Fibroblast of gingiva (primary cell): ENCODE measurements at places on chromosomes 7 and 10.

GRCh38 chr7:64867863-64868440 lies 35.1 kb upstream of the ZNF273 start:
- no peak for DNase-seq

DNA sequence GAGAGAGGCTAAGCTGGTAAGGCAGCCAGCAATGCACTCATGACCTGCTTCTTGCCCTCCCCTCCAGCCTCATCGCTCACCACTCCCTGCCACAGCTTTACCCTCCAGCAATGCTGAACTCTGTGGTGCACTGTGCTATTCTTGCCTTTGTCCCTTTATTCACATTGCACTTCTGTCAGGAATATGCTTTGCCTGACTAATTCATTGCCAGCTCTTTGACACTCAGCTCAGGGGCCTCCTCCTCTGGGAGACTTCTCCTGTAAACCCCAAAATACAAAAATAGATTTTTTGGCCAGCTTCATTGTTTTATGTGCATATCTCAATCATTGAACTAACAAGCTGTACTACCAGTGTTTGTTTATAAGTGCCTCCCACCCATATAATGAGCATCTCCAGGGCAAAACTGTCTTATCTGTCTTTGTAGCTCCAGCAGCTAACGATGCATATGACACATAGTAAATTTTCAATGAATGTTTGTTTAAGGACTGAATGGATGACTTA lies 8.2 kb downstream of the CNNM1 start:
- no peak for DNase-seq

DNA sequence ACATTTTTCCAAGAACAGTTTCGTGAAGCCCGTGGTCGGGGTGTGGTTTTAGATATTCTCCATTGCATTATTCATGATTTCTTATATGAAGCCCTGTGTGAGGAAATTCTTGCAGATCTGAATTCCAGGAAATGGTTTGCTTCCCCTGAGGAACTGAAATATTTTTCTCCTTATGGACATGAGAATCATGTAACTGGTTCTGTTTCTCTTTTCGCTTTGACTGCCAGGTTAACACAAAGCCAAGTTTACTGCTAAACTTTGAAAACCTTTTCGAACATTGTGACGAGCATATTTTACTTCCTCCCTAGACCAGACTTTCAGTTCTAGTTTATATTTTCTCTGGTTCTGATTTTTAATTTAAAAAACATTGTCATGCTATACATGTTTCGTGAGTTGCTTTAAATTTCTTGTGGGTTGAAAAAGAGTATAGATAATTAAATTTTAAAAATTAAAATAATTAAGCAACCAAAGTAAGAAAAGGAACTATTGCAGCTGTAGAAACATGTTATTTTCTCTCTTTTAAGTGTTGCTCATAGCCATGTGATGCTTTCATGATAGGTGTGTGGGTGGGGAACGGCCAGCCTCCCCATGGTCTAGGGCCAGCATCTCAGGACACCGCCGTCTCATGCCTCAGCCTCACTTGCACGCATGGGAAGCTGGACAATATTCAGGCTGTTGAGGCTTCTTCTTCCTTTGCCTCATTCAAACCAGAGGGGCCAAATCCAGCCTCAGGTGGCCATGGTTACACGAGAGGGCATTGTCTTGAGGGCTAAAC lies 97.1 kb downstream of the CREB5 start:
- DNase-seq, result no peak

DNA sequence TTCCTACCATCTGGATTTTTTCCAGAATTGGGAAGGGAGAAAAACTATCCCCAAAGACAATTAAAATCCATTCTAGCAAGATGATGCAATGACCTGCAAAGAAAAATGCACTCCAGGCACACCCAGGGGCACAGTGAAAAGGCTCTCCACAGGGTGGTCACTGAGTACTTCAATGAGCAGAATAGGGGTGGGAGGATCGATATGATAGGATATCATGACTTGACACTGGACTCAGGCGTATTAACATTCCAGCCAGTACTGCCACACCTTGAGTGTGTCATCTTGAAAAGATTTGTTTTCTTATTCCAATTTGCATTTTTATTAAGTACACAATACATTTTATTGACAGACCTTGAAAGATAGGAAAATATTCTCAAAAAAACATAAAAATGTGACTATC lies 132.2 kb downstream of the ZNF37A start:
- DNase-seq, result no peak

DNA sequence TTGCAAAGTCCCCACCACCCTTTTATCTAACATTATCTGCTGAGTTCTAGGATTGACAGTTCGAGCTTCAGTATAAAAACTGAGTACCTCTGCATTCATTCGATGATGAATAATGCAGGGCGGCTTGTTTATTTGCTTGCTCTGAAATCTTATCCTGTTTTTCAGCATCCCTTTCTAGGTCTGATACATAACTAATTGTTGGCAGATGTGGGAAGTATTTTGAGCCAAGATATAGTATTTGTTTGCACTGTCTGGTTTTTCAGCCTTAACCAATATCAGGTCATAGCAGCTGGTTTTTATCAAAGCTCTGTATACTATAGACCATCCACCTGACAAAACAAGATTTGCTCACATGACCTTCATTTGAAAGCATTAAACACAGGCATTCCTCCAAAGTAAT lies 161.4 kb downstream of the TFEC start:
- peak; percentile 60 for DNase-seq

DNA sequence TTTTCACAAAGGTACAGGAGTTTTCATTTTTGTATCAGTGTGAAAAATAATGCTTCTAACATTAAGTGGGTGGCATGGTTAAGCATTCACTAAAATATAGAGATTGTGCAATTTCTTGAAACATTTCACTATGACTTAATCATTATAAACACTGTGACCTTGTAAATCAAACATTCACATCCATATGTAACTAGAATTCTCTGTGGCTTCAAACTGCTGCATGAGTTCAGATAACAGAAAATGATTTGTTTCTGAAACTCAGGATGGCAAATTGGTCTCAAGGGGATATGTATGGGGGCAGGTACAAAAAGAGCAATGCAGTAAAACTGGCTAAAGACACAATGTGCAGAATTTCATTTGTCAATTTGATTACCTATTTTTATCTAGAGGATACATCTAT lies 3.8 kb downstream of the FAM133B start:
- DNase-seq, result peak; percentile 31

DNA sequence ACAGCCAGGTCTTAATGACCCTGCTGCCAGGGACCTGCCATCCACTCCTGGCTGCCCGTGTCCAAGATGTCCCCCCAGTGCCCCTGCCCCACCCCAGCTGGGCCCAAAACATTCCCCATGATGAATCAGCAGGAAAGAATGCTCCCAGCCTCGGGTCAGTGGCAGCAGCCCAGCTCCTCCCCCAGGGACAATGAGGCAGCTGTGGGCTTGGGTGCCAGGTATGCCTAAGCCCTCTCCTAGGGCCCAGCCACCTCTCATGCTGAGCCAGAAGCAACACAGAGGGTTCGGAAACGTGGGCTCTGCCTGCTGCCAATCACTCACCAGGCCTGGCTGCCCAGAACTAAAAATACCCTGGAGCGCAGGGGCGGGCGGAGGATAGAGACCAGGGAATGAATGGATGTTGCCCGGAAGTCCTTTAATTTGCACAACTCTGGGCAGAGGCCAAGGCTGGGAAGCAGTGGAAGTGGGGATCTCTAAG lies 1.5 kb upstream of the LOXL4 start:
- DNase-seq, result peak; percentile 86

GRCh38 chr7:132377015-132377414 lies 199.3 kb downstream of the PLXNA4 start:
- DNase-seq, result no peak

GRCh38 chr7:27300421-27300820 lies 57.8 kb downstream of the EVX1 start:
- DNase-seq, result no peak

DNA sequence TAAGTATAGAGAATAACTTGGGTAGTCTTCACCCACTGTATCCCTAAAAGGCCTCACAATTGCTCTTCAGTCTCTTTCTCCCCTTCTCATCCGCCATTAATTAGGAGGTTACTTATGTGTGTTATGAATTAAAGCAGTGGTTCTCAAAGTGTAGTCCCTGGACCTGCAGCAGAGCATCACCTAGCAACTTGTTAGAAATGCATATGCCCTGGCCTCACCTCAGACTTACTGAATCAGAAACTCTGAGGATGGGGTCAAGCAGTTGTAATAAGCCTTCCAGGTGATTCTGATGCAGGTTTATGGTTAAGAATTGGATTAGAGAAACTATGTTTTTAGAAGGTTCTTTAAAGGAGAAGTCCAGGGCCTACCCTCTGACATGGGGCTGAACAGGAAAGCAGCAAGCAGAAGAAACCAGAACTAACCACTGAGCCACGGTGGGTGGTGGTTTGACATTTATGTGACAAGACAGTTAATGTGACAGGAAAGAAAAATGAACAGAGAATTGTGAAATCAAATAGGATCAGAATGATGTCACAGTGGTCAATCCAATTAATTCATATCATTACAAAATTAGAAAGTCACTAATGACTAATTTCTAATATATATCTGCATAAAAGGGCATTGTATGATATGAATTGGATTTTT lies 37.6 kb downstream of the ENTPD1 start:
- DNase-seq, result no peak

DNA sequence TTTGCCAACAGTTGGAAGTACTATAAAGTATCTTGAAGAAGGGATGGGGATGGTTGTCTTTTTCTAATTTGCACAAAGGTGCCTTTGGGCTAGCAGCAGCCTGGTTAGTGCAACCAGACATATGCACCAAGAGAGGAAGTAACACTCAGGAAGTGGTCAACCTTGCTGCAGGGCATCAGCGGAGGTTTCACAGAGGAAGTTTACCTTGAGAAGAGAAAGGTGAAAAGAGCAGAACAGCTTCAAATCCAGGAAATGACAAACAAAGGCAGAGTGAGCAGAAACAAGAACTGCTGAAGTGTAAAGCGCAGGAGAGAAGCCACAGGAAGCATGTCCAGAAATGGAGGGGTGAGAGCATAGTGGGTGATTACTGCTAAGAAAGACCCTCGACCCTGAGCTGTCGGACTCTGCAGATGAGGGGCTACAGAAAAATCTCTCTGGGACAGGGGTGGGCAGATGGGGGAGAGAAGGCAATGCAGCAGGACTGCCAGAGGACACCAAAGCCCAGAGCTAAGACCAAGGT lies 66.9 kb downstream of the STK17A start:
- DNase-seq, result no peak

GRCh38 chr10:121231079-121231478 lies 367.2 kb downstream of the FGFR2 start:
- no peak for DNase-seq

- DNase-seq, result no peak
Observed at GRCh38 chr7:94382746-94383145, 11.9 kb upstream of the COL1A2 start.

DNA sequence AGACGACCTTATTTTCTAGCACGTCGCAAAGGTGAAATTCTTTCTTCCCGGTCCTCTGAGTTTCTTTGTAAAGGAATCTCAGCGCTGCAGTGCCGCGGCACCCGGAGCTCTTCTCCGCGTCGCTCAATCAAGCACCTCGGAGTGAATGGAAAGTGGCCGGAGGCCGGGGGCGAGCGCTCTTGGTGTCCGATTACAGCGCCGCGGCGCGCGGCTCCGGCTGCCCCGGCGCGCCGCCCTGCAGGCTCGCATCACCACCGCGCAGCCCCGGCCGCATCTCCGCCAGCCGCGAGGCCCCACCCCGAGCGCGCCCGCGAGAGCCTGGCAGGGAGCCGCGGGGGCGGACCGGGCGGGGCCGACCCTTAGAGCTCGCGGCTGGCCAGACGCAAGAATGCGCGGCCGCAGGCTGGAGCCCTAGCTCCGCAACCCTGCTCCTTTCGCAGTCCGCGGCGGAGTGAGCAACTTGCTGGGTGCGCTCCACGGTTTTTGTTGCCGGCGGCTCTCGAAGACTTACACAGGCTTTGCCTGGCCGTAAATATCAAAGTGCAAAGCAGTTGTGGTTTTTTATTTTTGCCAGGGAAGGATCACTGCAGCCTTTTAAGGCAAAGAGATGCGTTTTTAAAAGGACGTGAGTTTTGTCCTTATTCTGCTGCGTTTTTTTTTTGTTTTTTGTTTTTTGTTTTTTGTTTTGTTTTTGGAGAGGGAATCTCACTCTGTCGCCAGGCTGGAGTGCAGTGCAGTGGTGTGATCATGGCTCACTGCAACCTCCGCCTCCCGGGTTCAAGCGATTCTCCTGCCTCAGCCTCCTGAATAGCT lies at the start of gene SEMA3C:
Gene SEMA3C, minus strand, starts transcription at position 143 of the 813 bp plus-strand sequence. CDS start 2,270 bp downstream, outside the sequence.
- DNase-seq, result peak; percentile 96

- DNase-seq, result no peak
Observed at GRCh38 chr10:125633517-125633999, 49.4 kb downstream of the TEX36 start.

- DNase-seq, result peak; percentile 41
Observed at GRCh38 chr7:94182721-94183120, 178.6 kb upstream of the BET1 start.

DNA sequence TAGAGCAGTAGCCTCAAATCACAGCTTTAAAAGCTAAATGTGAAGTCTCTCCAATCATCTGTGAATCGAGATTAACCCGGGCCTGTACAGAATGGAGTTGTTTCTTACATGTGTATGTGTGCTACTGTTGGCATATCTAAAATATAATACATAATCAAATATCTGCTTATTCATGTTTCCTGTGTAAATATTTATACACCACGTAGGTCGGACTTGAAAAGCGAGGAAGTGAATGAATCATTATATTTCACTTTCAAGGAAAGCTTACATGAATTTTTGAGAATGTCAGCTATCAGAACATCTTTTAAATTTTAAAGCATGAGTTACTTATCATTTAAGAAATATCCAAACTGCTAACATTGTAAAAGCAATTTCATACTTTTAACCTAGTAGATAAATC lies 233.3 kb downstream of the SLC25A13 start:
- no peak for DNase-seq

- peak; percentile 91 for DNase-seq
Observed at GRCh38 chr10:30422981-30423654, 10.9 kb upstream of the MAP3K8 start.

DNA sequence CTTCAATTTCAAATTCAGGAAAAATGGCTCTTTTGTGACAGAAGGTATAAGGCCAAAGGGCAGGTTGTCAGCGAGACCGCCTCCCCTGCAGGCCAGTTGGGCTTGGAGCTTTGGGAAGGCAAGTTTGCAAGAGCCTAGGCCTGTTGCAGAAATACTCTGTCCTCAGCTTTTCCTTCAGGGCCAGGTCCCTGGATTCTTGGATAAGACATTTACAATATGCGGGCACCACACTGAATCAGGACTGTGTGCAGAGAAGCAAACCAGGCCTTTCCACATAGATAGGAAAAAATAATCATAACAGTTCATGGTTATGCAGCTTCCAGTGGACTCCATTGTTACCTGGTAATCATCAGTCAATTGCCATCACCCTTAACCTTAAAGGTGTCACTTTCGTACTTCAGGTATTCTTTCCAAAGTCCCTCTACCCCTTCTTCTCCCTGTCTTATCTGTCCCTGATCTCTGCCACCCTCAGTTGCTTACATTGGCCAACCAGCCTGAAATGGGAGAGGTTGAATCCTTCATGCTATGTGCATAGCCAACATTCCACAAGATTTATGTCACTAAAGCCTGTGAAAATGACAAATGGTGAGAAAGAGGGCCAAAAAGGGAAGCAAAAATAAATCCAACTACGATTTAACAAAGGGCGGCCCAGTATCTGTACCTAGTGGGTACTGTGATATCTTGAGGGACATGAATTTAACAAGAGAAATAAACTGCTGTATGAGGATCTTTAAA lies 304.5 kb upstream of the NFE2L3 start:
- peak; percentile 52 for DNase-seq

- peak; percentile 61 for DNase-seq
Observed at GRCh38 chr10:87635498-87636312, 24.0 kb upstream of the PAPSS2 start.

GRCh38 chr7:139908792-139909191 lies 79.7 kb downstream of the TBXAS1 start:
- DNase-seq, result no peak
